ENCODE measurements at places on chromosomes 16 and 17.

DNA sequence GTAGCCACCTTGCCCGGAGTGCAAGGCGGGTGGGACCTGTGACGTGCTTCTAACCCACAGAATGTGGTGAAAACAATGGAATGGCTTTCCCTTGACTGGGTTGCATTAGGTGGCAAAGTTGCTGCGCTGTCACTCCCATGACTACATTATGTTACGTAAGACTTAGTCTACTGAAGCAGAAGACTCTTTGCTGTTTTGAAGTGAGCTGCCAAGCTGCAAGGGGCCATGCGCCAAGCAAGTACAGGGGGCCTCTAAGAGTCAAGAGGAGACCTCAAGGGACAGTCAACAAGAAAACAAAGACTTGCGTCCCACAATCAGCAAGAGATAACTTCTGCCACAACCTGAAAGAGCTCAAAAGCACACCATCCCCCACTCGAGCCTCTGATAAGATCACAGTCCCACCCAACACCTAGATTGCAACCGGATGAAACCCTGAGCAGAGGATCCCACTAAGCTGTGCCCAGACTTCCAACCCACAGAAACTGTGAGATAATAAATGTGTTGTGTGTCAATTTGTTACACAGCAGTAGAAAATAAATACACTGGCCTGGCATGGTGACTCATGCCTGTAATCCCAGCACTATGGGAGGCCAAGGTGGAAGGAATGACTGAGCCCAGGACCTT is 16.5 kb downstream of the ANKRD11 start:
- peak; percentile 67 for DNase-seq

DNA sequence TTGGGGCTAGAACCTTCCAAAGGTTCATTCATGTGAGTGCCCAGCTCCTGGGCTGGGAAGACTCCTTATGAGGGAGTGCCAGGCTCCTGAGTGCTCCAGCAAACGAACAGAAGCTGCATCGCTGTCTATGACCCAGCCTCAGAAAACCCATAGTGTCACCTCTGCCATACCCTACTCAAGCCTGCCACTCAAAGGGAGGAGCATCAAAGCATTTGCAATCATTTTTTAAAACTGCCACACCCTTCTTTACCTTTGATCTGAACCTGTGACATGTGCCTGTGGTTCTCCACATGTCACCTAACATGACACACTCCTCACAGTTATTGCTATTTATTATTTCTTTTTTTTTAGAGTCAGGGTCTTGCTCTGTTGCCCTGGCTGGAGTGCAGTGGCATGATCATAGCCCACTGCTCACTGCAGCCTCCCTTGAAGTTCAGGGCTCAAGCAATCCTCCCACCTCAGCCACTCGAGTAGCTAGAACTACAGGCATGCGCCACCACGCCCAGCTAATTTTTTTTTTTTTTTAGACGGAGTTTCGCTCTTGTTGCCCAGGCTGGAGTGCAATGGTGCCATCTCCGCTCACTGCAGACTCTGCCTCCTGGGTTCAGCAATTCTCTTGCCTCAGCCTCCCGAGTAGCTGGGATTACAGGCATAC is 7.3 kb upstream of the KDM8 start:
- no peak for DNase-seq

- no peak for DNase-seq
Measured at GRCh38 chr17:40306395-40306794, 2.6 kb upstream of the RARA start.

GRCh38 chr17:27569884-27570577 is 61.0 kb upstream of the LGALS9 start:
- DNase-seq = no peak

GRCh38 chr17:64984851-64985521 is 65.7 kb upstream of the LRRC37A3 start:
- DNase-seq = peak; percentile 77

- DNase-seq = no peak
Measured at GRCh38 chr16:349211-349610, 3.3 kb downstream of the AXIN1 start.

DNA sequence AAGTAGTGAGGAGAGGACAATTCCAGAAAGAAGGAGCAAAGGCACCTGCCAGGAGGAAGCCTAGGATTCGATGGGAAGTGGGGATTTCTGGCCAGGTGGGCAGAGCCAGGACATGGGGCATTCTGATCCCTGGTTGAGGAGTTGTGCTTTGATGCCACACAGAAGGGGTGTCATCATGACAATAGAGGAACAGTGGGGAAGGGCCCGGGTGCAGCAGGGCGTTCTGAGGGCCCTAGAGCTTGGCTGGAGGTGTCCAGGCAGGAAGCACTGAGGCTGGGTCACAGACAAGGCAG is 4.3 kb downstream of the EVPLL start:
- no peak for DNase-seq

DNA sequence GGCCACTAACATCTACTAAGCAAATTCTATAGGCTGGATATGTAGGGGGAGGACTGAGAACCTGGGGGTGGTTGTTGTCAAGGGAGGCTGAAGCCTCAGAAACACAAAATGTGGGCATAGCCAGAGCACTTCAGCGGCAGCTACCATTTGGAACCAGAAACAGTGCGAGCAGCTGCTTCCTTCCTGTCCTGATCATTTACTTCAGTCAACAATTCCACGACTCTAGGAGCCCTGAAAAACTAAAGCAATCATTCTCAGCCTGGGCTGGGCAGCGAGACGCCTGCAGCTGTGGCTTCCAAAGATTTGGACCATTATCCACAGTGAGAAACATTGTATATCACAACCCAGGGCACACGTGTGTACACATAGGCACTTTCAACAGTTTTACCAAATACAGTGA is 93.9 kb upstream of the WSCD1 start:
- no peak for DNase-seq

GRCh38 chr16:2783581-2784357 is 3.6 kb downstream of the PRSS33 start:
- no peak for DNase-seq

DNA sequence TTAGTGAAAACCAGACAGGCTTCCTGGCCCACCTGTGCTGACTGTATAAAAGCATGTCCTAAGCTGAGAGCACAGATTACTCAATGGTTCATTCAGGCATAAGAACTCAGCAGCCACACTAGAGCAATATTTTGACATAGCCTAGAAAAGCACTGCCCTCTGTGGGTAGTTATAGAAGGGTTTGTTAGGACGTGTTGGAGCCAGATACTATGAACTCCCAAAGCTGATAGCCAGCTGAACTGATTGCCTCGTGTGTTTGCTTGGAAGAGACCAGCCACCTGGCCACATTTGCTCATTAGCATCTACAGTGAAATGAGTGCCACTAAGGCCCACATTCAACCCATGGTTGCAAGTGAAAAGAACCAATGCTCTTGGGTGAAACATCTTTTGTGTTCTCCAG is 30.8 kb upstream of the ABCA5 start:
- no peak for DNase-seq

DNA sequence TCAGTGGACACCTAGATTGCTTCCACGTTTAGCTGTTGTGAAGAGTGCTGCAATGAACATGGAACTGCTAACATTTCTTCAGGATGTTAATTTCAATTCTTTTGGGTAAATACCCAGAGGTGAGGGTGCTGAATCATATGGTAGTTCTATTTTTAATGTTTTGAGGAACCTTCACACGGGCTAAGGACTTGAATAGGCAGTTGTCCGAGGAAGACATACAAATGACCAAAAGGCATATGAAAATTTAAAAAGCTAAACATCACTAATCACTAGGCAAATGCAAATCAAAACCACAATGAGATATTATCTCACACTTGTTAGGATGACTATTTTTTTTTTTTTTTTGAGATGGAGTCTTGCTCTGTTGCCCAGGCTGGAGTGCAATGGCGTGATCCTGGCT is 173.3 kb downstream of the PRKCB start:
- DNase-seq = peak; percentile 51

DNA sequence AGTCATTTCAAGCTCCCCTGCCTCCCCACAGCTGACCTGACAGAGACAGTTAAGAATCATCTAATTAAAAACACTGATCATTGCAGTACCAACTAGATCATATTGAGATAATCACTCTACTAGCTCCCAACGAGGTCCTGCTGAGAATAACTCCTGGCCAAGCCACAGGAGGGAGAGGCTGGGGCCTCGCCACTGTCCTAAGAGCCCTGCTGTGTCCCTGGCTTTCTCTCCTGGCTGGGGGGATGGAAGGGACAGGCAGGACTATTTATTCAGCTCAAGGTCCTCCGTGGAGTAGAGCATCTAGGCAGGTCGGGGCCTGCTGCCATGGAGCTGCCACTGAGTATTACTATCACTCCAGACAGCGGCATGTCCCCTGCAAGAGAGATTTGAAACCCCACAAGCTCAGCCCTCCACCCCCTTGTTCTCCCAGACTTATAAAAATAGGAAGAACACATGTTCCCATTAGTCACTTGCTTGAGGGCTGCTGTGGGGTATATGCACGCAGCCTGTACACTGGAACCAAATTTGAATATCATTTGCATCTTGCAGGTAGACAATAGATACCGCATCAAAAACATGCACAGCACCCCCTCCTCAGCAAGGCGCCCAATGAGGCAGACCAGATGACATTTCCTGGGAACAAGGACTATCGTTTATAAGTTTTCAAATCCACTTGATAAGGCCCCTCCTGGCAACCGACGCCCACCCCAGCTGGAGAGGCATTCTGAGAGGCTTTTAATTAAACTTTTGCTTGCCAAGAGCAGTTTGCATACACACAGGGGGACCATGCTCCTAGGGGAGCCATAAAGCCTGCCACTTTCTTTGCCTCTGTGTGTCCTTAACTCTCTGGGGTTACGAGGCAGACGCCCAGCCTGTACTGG is 385.2 kb upstream of the ZFHX3 start:
- no peak for DNase-seq

- DNase-seq = no peak
Measured at GRCh38 chr16:51228097-51228659, 77.1 kb upstream of the SALL1 start.

DNA sequence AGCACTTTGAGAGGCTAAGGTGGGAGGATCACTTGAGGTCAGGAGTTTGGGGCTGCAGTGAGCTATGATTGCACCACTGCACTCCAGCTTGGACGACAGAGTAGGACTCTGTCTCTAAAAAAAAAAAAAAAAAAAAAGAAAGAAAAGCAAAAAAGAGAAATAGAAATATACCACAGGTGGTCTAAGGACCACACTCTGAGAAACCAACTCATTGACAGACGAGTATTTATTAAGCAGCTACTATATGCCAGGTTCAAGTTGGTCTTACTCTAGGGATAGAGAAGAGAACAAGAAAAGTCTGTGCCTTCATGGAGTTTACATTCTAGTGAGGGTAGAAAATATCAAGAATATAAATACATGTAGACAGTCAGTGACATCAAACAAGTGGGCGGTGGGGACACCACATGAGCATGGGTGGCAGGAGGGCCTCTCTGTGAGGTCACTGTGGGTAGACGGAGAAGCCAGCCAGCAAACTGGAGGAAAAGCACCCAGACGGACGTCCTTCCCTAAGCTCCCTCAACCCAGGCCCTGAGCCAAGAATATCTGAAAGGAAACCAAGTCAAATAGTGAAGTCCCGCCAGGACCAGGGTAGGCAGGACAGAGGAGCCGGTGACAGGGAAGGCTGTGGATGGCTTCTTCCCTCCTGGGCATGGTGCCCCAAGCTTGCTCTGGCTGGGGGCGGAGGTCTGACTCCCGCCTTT is 4.7 kb downstream of the CDIPT start:
- peak; percentile 52 for DNase-seq

GRCh38 chr17:77772461-77772897 is 186.0 kb upstream of the TNRC6C start:
- DNase-seq = peak; percentile 77

DNA sequence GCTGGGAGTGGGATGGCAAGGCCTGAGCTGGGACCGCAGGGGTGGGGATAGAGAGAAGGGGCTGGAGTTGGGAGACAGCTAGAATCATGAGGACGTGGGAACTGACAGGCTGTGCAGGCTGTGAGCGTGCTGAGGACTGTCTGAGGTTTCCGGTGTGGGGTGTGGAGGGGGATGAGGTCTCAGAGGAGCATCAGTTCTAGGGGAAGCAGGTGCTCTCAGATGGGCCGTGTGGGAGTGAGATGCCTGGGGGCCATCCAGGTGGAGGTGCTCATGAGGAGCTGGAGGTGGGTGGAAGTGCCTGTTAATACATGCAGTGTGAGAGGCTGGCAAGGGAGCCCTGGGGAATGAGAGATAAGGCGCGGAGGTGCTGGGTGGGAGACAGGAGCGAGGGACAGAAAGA is 27.2 kb downstream of the HASPIN start:
- no peak for DNase-seq

DNA sequence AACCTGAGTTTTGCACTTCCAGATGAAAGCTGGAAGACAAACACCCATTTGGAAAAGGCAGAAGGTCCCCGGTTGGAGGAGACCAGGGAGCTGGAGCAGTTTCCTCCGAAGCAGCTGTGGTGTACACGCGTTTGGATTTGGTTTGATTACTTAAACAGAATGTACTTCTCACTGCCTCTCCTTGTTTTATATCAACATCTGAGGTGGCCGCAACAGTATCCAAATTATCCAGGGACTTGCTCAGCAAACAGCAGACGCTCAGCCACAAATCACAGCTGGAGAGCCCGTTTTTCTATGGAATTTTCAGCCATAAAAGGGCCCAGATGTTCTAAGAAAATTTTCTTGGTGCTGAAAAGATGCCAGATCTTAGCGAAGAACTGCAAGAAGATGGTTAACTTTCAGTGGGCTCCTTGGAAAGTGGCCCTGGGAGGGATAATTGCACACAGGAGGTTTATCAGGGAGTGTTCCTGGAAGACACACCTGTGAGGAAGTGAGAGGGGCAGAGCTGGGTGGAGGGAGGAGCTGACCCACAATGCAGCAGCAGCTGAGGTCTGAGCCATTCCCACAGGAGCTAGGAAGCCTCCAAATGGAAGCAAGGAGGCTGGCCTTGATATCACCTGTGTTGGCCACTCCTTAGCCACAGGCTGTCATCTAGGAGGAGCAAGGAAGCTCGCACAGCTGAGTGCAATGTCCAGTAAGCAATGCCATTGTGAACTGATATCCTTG is 28.9 kb upstream of the CDH5 start:
- DNase-seq = no peak
